ENCODE measurements at places on chromosomes 6 and 20. TPM values are rescaled to one million over a fixed set of nuclear protein-coding genes. Genes with fewer than 3 reads are reported as not detected.

- 0 out of 2 replicates have a peak, but pooled peaks cover 2% of the 10 kb centered on the region for H3K4me1 ChIP-seq
- H3K27ac ChIP-seq: no peak overlapping the region
- peak; percentile 41 for DNase-seq
- no peak overlapping the region for H3K4me3 ChIP-seq
- H3K36me3 ChIP-seq: no peaks in the 10 kb centered on the region
Observed at GRCh38 chr6:1724616-1725015, 114.9 kb downstream of the FOXC1 start.

- no peak overlapping the region for H3K27ac ChIP-seq
- no peak for DNase-seq
- H3K4me1 ChIP-seq: no peaks in the 10 kb centered on the region
- H3K4me3 ChIP-seq: no peak overlapping the region
- no peaks in the 10 kb centered on the region for H3K27me3 ChIP-seq
Observed at GRCh38 chr6:90078513-90079289, 184.4 kb downstream of the GJA10 start.

DNA sequence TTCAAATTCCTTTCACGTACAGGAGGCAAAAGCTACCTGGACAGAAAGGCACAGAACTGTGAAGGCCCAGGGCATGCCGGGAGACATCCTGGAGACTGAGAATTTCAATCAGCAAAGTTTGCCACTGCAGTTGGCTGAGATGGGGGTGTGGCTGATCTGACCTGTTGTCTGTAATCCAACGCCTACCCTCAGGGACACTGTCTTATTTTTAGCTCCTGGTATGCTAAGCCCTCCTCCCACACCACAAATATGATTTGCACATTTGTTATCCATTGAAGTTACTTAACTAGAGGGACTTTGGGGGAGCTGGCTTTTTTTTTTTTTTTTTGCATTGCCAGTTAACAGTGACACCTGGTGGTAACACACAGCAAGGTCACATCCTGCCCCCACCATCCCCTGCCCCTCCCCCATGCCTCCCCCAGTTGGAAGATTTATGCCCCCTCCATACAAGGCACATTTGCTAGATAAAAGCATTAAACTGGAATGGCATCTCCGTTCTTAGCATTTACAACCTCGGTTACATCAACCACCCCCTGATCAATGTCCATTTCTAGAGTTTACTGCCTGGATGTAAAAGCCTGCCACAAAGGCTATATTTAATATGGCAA lies 40.4 kb downstream of the TTI1 start:
- no peaks in the 10 kb centered on the region for H3K27me3 ChIP-seq
- peaks cover 23% of the 10 kb centered on the region for H3K36me3 ChIP-seq
- no peaks in the 10 kb centered on the region for H3K4me1 ChIP-seq
- no peak for DNase-seq
- H3K4me3 ChIP-seq: no peak overlapping the region

GRCh38 chr20:25077610-25078169 lies 4.3 kb downstream of the VSX1 start:
- DNase-seq: peak; percentile 64
- peak overlapping the region; percentile 35 for H3K4me3 ChIP-seq
- H3K27ac ChIP-seq: no peak overlapping the region
- peaks cover 35% of the 10 kb centered on the region for H3K27me3 ChIP-seq

DNA sequence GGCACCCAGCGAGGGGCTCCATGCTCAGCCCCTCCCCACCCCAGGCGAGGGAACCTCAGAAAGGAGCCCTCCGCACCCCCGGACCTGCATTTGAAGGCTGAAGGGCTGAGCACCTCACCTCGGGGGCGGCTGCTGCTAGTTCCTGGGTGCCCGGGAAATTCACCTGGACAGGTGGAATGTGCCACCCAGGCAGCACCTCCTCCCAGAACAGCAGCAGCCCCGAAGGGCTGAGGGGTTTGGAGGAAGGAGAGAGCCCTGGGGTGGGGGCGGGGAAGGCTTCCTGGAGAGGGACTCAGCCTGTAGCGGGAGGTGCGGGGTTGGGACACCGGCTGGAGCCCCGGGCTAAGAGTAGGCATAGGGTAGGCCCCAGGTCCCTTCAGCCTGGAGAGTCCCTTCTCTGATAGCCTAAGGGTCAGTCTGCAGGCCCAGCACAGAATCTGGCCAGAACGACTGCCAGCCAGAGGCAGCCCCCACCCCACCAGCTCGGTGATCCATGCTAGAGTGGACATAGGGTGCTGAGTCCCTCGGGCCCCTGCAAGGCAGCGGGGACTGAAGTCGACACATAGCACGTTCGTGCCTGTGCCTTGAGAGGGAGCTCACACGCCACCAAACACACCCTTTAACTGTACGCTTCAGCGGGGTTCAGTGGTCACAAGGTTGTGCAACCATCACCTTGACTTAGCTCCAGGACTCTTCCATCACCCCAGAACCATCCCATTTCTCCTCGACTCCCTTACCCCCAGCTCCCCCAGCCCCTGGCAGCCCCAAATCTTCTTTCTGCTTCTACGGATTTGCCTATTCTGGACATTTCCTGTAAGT lies 180.9 kb downstream of the TAF4 start:
- no peak overlapping the region for H3K4me3 ChIP-seq
- H3K27ac ChIP-seq: no peak overlapping the region
- DNase-seq: no peak
- H3K36me3 ChIP-seq: no peaks in the 10 kb centered on the region
- H3K27me3 ChIP-seq: peaks cover 2% of the 10 kb centered on the region

GRCh38 chr20:5033566-5033965 lies 32.3 kb upstream of the SLC23A2 start:
- H3K27me3 ChIP-seq: no peaks in the 10 kb centered on the region
- DNase-seq: no peak
- no peak overlapping the region for H3K27ac ChIP-seq
- no peak overlapping the region for H3K4me3 ChIP-seq
- H3K36me3 ChIP-seq: no peaks in the 10 kb centered on the region

Gene TMC2
- not detected for total RNA-seq
